ENCODE measurements at places on chromosomes 11 and 22.

- DNase-seq = no peak
Measured at GRCh38 chr22:21797444-21798221, 62.0 kb upstream of the YPEL1 start.

GRCh38 chr11:131837562-131837961, 467.1 kb downstream of the NTM start:
- DNase-seq = no peak

GRCh38 chr22:41825376-41825775, 7.5 kb upstream of the SREBF2 start:
- DNase-seq = no peak

DNA sequence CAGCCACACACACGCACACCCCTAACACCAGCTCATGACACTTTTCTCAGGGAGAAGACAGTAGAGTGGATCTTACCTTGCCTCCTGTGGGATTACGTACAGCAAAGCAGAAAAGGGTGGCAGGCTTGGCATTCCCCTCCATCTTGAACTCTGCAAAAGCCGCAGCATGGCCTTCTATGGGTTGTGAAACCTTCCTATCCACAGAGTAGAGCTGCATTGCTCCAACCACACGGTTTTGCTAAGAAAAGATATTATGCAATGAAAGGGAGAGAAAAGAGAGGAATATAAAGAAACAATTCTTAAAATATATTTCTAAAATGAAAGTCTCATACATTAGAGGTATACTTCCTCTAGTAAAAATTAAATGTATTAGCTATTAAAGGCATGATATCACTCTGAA, 48.8 kb downstream of the CLTCL1 start:
- DNase-seq = no peak

GRCh38 chr22:20281891-20282290, 13.8 kb upstream of the RTN4R start:
- DNase-seq = no peak

- no peak for DNase-seq
Measured at GRCh38 chr11:41320653-41321052, 138.8 kb downstream of the LRRC4C start.

DNA sequence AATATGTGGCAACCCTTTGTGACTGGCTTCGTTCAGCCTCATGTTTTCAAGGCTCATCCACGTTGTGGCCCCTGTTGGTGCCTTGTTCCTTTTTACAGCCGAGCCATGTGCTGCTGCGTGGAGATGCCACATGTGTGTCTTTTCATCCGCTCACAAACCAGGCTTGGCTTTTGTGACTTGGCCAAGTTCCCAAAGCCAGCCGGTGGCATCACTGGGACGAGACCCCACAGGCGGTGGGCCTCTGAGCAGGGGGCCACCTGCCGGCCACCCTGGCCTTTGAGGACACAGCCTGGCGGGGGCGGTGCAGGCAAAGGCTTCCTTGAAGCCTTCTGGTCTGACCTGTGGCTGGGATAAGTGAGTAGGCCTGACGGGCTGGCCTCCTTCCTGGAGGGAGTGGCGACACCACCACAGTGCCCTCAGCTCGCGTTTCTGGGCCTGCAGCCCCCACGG, 10.5 kb downstream of the GRK2 start:
- DNase-seq = peak; percentile 58

DNA sequence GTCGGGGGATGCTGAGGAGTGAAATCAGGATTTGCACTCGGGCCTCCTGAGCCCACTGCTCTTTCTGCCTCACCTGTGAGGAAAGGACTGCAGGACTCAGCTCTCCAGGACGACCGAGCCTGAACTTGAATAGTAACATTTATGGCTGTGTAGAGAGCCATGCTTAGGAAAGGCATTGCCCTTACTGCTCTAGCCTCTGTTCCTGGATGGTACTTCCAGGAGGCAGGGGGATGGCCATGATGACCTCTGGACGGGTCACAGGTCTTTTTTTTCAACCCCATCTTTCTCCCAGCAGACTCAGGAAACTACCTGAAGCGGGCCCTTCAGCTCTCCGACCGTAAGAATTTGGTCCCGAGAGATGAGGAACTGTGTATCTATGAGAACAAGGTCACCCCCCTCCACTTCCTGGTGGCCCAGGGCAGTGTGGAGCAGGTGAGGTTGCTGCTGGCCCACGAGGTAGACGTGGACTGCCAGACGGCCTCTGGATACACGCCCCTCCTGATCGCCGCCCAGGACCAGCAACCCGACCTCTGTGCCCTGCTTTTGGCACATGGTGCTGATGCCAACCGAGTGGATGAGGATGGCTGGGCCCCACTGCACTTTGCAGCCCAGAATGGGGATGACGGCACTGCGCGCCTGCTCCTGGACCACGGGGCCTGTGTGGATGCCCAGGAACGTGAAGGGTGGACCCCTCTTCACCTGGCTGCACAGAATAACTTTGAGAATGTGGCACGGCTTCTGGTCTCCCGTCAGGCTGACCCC, 11.3 kb downstream of the ANKK1 start:
- DNase-seq = no peak

- no peak for DNase-seq
Measured at GRCh38 chr11:66987158-66987620, 12.1 kb downstream of the C11orf86 start.
